ENCODE measurements at places on chromosomes 16 and 17. TPM values are rescaled to one million over a fixed set of nuclear protein-coding genes. Genes with fewer than 3 reads are reported as not detected.
A peak's percentile ranks its signal among the peaks of the same experiment; 100 is the strongest.

CD300E gene
- total RNA-seq, result 0.32 TPM

DPEP1 gene
- total RNA-seq, result 0.80 TPM

ST6GALNAC2 gene
- 39.8 TPM for total RNA-seq

APOH gene
- total RNA-seq, result not detected

BLMH gene
- 21.3 TPM for total RNA-seq

SGCA gene
- total RNA-seq, result 0.33 TPM

SEZ6L2 gene
- 7.2 TPM for total RNA-seq

TMEM238L gene
- total RNA-seq, result not detected

CCT6B gene
- total RNA-seq, result 4.6 TPM

MOSMO gene
- 29.5 TPM for total RNA-seq

ENPP7 gene
- not detected for total RNA-seq

WNT9B gene
- total RNA-seq, result 2.4 TPM

GRCh38 chr17:49676276-49676868 is 1.5 kb downstream of the SPOP start:
- H3K27me3 ChIP-seq, result no peaks in the 10 kb centered on the region
- H3K36me3 ChIP-seq, result no peaks in the 10 kb centered on the region
- no peak for DNase-seq
- H3K27ac ChIP-seq, result peak overlapping the region; percentile 98

DNA sequence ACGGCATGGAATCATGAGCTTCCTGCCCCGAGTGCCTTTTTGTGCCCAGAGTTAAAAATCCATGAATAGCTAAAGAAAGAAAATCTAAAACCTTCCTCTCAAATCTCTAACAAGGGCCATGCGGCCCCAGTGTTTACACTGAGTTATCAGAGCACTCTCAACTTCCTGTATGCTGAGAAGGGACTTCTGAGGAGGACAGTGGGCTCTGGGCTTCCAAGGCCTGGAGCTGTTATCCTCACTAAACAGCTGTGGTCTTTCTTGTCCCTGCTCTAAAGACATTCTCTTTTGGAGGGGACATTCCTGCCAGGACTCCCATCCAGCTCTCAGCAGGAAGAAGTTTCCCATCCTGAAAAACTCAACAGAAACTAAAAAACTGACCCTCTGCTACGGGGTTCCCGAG is 135.6 kb downstream of the AATF start:
- no peaks in the 10 kb centered on the region for H3K27me3 ChIP-seq
- DNase-seq, result no peak
- H3K27ac ChIP-seq, result no peak overlapping the region
- no peaks in the 10 kb centered on the region for H3K4me1 ChIP-seq
- H3K4me3 ChIP-seq, result no peak overlapping the region
- no peaks in the 10 kb centered on the region for H3K36me3 ChIP-seq

DNA sequence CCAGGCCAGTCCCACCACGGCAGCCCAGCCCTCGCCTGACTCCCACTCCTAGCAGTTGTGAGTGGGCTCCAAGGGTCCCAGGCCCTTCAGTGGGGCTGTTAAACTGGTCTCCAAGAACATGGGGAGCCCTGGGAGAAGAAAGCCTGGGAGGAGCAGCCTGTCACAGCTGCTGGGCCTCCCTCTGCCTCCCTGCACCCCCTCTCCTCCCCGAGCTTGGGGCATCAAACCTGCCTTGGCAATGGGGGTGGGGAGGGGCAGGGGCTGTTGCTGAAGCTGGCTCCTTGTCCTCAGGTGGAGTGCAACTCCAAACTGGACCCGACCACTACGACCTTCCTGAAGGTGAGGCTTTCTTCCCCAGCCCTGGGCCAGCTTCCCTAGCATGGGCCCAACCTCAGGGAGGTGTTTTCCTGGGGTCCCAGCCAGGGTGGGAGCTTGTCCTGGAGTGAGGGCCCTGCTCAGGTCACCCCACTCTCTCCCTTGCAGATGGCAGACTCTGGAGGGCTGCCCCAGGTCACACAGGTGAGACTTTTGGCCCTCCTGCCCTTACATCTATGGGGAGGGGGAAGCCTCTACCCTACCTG is 6.6 kb upstream of the SETD6 start:
- H3K4me3 ChIP-seq, result no peak overlapping the region
- no peaks in the 10 kb centered on the region for H3K27me3 ChIP-seq
- no peak overlapping the region for H3K27ac ChIP-seq
- H3K4me1 ChIP-seq, result no peaks in the 10 kb centered on the region

GRCh38 chr16:75301804-75302203 is 50.4 kb upstream of the BCAR1 start:
- H3K27ac ChIP-seq, result no peak overlapping the region
- no peak for DNase-seq
- no peak overlapping the region for H3K4me3 ChIP-seq
- peaks cover 17% of the 10 kb centered on the region for H3K4me1 ChIP-seq
- no peaks in the 10 kb centered on the region for H3K36me3 ChIP-seq
- H3K27me3 ChIP-seq, result no peaks in the 10 kb centered on the region

GRCh38 chr17:15380446-15380845 is 39.0 kb upstream of the TEKT3 start:
- no peaks in the 10 kb centered on the region for H3K27me3 ChIP-seq
- no peak overlapping the region for H3K27ac ChIP-seq
- no peak for DNase-seq
- H3K4me1 ChIP-seq, result no peaks in the 10 kb centered on the region

GRCh38 chr17:56979091-56979480 is 1.2 kb downstream of the SCPEP1 start:
- no peak for DNase-seq
- H3K27me3 ChIP-seq, result no peaks in the 10 kb centered on the region

DNA sequence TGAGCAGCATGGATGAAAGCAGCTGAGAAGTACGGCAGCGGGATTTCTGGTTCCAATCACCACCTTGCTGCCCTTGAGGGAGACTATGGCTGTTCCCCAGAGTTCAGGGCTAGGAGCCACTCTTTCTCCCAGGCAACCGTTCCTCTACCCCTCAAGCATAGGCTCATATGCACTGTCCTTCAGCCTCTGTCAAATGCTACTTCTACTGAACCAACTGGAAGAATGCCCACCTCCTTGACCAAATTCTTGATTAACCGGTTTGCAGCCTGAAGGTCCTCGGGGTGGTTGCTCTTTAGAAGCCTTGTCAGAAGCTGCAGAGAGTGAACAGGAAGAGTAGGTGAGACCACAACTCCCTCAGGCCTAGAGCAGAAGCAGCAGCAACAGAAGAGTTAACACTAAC is 23.8 kb downstream of the GGA2 start:
- H3K27ac ChIP-seq, result peak overlapping the region; percentile 44
- peak; percentile 51 for DNase-seq
- no peaks in the 10 kb centered on the region for H3K4me1 ChIP-seq
- no peaks in the 10 kb centered on the region for H3K36me3 ChIP-seq
- no peaks in the 10 kb centered on the region for H3K27me3 ChIP-seq

- no peak for DNase-seq
- no peak overlapping the region for H3K4me3 ChIP-seq
- H3K36me3 ChIP-seq, result no peaks in the 10 kb centered on the region
- peak overlapping the region; percentile 17 for H3K27ac ChIP-seq
- no peaks in the 10 kb centered on the region for H3K27me3 ChIP-seq
- H3K4me1 ChIP-seq, result no peaks in the 10 kb centered on the region
Observed at GRCh38 chr16:13961099-13961811, 41.3 kb downstream of the ERCC4 start.

- H3K27me3 ChIP-seq, result no peaks in the 10 kb centered on the region
- H3K4me1 ChIP-seq, result no peaks in the 10 kb centered on the region
- H3K36me3 ChIP-seq, result no peaks in the 10 kb centered on the region
- DNase-seq, result no peak
- no peak overlapping the region for H3K4me3 ChIP-seq
- H3K27ac ChIP-seq, result no peak overlapping the region
Observed at GRCh38 chr17:73390851-73391250, 79.0 kb upstream of the CDC42EP4 start.

DNA sequence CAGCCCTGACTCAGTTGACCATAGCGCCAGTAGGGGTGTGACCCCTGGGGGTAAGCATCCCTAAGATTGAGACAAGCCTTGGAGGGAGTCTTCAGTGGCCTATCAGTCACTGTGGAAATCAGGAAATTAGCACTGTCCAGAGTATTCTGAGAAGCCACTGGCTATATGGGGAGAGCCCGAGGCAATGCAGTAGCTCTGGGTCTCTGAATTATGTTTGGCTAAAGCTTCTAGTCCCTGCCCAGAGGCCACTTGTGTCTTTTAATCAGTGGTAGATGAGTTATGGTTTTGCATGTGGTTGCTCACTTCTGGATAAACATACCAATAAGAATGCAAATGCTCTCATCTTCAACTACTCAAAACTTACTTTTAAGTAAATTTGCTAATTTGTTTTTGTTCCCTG is 100.6 kb upstream of the TOX3 start:
- H3K27ac ChIP-seq, result no peak overlapping the region
- DNase-seq, result no peak
- no peaks in the 10 kb centered on the region for H3K27me3 ChIP-seq
- H3K36me3 ChIP-seq, result no peaks in the 10 kb centered on the region
- no peak overlapping the region for H3K4me3 ChIP-seq
- no peaks in the 10 kb centered on the region for H3K4me1 ChIP-seq

GRCh38 chr17:37317867-37318266 is 57.9 kb upstream of the C17orf78 start:
- no peaks in the 10 kb centered on the region for H3K27me3 ChIP-seq
- H3K36me3 ChIP-seq, result no peaks in the 10 kb centered on the region

DNA sequence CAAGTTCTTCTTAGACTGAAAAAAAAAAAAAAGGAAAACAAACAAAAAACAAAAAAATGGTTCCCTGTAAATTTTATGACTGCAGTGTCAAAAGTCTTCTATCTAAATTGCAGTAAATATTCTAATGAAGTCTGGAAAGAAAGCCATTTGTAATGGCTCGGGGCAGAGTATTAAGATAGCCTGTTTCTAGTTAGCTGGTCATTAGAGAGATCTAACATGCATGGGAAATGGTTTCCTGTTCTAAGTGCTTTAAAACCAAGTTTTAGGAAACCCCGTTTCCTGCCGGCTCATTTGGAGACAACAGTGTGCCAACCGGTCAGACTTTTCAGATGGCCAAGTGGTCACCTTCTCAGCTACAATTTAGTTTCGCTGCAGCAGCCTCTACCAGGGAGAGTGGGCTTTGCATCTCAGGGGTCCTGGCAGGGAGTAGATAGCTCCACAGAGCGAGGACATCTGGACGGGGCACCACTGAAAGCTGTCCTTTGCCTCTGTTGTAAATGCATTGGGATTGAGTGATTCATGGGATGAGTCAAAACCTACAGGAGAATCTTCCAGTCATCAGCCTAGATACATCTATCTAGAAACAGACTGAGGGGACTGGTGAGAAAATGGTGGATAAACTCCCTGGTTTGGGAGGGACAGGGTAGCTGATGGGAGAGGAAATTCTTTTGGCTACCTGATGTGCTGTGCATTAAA is 473.2 kb upstream of the SALL1 start:
- H3K27ac ChIP-seq, result no peak overlapping the region
- H3K36me3 ChIP-seq, result no peaks in the 10 kb centered on the region
- no peak for DNase-seq
- no peaks in the 10 kb centered on the region for H3K27me3 ChIP-seq
- H3K4me1 ChIP-seq, result no peaks in the 10 kb centered on the region
- H3K4me3 ChIP-seq, result no peak overlapping the region

DNA sequence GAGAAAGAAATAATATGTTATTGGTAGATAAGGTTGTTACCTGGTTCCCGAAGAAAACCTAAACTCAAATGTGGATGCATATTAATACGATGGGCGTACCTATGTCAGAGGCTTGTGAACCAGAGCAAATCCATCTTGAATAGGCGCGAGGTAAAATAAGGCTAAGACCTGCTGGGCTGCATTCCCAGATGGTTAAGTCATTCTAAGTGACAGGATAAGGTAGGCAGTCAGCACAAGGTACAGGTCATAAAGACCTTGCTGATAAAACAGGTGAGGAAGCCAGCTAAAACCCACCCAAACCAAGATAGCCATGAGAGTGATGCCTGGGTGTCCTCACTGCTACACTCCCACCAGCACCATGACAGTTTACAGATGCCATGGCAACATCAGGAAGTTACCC is 1400.1 kb downstream of the CDH8 start:
- H3K27me3 ChIP-seq, result no peaks in the 10 kb centered on the region
- DNase-seq, result no peak
- no peaks in the 10 kb centered on the region for H3K4me1 ChIP-seq
- no peak overlapping the region for H3K4me3 ChIP-seq
- H3K27ac ChIP-seq, result no peak overlapping the region

- H3K27ac ChIP-seq, result no peak overlapping the region
- H3K4me1 ChIP-seq, result no peaks in the 10 kb centered on the region
- no peak for DNase-seq
- H3K36me3 ChIP-seq, result no peaks in the 10 kb centered on the region
Observed at GRCh38 chr17:40950176-40950575, 12.7 kb upstream of the KRT23 start.

- no peaks in the 10 kb centered on the region for H3K27me3 ChIP-seq
- H3K36me3 ChIP-seq, result no peaks in the 10 kb centered on the region
- DNase-seq, result no peak
- H3K4me1 ChIP-seq, result no peaks in the 10 kb centered on the region
- H3K27ac ChIP-seq, result no peak overlapping the region
- H3K4me3 ChIP-seq, result no peak overlapping the region
Observed at GRCh38 chr17:50647187-50647586, 12.5 kb downstream of the ABCC3 start.

- no peaks in the 10 kb centered on the region for H3K4me1 ChIP-seq
- peak overlapping the region; percentile 64 for H3K4me3 ChIP-seq
- H3K27me3 ChIP-seq, result no peaks in the 10 kb centered on the region
- no peaks in the 10 kb centered on the region for H3K36me3 ChIP-seq
Observed at GRCh38 chr16:21277045-21277926, 804 bp downstream of the CRYM start.

- no peak overlapping the region for H3K4me3 ChIP-seq
- no peaks in the 10 kb centered on the region for H3K27me3 ChIP-seq
- DNase-seq, result no peak
- H3K36me3 ChIP-seq, result no peaks in the 10 kb centered on the region
- no peaks in the 10 kb centered on the region for H3K4me1 ChIP-seq
Observed at GRCh38 chr17:48795444-48796162, 21.4 kb downstream of the TTLL6 start.

DNA sequence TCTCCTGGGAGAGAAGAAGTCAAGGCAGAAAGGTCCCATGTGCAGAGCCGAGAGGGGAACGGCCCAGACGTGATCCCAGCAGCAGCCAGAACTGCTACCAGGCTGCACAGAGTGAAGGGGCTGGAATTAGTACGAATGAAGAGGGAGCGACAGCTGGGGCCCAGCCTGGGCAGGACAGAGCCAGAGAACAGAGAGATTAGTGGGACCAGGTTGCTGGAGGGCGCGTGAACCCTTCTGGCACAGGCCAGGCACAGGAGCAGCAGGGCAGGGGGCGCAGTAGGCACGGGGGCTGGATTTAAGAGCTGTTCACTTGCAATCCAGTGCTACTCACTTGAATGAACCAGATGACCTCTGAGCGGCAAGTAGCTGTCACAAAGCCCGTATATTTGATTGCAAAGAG is 66.9 kb downstream of the PLXDC1 start:
- H3K4me3 ChIP-seq, result no peak overlapping the region

- DNase-seq, result no peak
- no peak overlapping the region for H3K27ac ChIP-seq
- H3K27me3 ChIP-seq, result no peaks in the 10 kb centered on the region
- H3K4me3 ChIP-seq, result no peak overlapping the region
Observed at GRCh38 chr17:13480877-13481276, 120.9 kb downstream of the HS3ST3A1 start.

- H3K27ac ChIP-seq, result peak overlapping the region; percentile 75
- H3K36me3 ChIP-seq, result no peaks in the 10 kb centered on the region
- H3K4me1 ChIP-seq, result no peaks in the 10 kb centered on the region
- H3K27me3 ChIP-seq, result no peaks in the 10 kb centered on the region
- no peak for DNase-seq
Observed at GRCh38 chr16:86343027-86343795, 167.1 kb upstream of the FOXF1 start.

GRCh38 chr16:11955713-11956123 is 9.3 kb upstream of the TNFRSF17 start:
- peak overlapping the region; percentile 72 for H3K27ac ChIP-seq
- no peak overlapping the region for H3K4me3 ChIP-seq
- H3K36me3 ChIP-seq, result no peaks in the 10 kb centered on the region
- no peak for DNase-seq
- H3K4me1 ChIP-seq, result no peaks in the 10 kb centered on the region

Measured in breast epithelium (tissue), 4 donors.